ENCODE measurements at places on chromosomes 1 and 21. TPM values are rescaled to one million over a fixed set of nuclear protein-coding genes. Genes with fewer than 3 reads are reported as not detected.

- DNase-seq = no peak
These were observed 4.2 kb downstream of the FABP3 start for GRCh38 chr1:31368611-31369107.

DNA sequence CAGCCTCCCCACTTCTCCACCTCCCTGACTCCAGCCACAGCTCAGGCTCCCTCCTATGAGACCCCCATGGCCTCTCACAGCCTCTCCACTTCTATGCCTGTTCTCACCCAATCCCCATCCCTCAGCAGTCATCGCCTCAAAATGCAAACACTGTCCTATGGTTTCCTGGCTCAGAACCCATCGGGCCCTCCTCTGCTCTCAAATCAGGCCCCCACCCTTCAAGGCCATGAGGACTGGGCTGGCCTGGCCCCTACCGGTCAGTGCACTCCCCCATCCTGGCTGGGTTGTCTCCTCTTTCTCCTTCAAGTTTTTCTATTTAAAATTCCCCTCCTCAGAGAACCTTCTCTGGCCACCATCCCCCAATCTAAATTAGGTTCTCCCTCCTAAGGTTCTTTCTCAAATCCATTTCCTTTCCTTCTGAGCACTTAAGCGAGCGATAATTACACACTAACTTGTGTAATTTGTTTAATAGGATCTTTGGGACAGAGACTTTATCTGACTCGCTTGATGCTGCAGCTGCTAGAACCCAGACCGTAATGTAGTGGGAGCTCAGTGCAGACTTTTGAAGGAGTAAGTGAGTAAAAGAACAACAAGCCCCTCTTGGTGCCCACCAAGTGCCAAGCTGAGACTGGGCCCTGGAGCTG is 347.2 kb downstream of the MATN1 start:
- no peak for DNase-seq

- DNase-seq = no peak
These were observed 30.8 kb upstream of the TMEM125 start for GRCh38 chr1:43238991-43239469.

DNA sequence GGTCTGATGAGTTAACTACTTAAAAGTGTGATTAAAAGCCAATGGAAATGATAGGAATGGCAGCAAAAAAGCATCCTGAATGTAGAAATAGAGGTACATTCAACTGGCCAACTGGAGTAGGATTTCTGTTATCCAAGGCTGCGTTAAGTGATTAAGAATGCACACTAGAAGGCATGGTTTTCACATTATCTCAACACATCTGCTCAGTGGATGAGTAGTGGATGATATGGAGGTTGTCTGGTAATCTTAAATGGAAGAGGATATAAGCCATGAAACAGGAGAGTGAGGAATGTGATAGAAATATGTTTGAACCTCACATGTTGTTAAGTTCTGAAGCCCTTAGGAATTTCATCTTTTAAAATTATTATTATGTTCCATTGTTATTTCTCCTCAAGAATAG is 839.9 kb downstream of the USP25 start:
- DNase-seq = no peak

GRCh38 chr1:56644064-56644918 is 823 bp upstream of the PRKAA2 start:
- no peak for DNase-seq

DNA sequence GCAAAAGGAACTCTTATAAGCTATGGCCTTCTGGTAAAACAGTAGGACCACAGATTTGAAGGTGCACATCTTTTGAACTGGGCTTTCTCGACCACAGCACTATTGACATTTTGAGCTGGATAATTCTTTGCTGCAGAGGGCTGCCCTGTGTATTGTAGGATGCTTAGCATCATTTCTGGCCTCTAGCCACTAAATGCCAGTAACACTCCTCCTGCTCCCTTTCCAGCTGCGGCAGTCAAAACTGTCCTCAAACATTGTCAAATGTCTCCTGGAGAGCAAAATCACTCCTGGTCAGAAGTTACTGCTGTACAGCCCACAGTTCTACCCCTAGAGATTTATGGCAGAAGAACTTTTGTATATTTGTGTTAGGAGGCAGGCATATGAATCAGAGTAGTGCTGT is 836.7 kb downstream of the PLA2G4A start:
- no peak for DNase-seq

GRCh38 chr1:183139281-183139942 is 46.7 kb upstream of the LAMC2 start:
- DNase-seq = no peak

- DNase-seq = no peak
These were observed 12.9 kb downstream of the CAMK2N1 start for GRCh38 chr1:20472860-20473711.

GRCh38 chr1:66733348-66734017 is 18.8 kb upstream of the DYNLT5 start:
- DNase-seq = no peak

GRCh38 chr1:248611883-248612414 is 14.4 kb upstream of the OR2T10 start:
- DNase-seq = no peak

DNA sequence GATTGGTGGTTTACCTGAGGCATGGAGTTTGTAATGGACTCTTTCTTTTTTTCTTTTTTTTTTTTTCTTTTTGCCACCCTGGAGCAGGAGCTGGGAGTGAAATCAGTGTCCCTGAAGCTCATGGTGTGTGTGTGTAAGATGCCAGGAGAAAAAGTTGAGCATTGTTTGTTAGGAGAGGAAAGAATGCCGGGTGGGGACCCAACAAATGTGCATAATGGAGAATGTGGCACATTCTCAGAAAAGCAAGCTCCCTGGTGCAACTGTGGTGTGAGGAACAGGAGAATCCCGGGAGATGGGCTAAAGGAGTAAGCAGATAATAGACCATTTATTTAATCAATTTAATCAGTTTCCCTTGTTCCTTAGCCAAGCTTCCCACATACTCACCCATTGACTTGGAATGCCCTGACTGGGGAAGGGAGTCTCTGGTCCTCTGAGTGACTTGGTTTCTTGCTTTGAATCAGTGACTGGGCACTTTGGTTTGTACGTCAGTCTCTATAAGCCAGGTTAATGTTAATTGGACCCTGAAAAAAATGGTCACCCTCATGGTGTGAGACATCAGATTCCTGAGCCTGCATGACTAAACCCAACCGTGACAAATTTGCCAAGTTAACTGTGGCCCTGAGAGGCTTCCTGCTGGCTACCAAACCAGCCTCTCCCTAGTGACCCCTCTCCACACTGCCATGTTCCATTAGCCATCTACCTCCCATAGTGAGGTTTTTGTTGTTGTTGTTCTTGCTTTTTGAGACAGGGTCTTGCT is 43.9 kb upstream of the ITPKB start:
- DNase-seq = no peak

- DNase-seq = peak; percentile 96
These were observed 48.4 kb upstream of the CD34 start for GRCh38 chr1:207959141-207959825.

DNA sequence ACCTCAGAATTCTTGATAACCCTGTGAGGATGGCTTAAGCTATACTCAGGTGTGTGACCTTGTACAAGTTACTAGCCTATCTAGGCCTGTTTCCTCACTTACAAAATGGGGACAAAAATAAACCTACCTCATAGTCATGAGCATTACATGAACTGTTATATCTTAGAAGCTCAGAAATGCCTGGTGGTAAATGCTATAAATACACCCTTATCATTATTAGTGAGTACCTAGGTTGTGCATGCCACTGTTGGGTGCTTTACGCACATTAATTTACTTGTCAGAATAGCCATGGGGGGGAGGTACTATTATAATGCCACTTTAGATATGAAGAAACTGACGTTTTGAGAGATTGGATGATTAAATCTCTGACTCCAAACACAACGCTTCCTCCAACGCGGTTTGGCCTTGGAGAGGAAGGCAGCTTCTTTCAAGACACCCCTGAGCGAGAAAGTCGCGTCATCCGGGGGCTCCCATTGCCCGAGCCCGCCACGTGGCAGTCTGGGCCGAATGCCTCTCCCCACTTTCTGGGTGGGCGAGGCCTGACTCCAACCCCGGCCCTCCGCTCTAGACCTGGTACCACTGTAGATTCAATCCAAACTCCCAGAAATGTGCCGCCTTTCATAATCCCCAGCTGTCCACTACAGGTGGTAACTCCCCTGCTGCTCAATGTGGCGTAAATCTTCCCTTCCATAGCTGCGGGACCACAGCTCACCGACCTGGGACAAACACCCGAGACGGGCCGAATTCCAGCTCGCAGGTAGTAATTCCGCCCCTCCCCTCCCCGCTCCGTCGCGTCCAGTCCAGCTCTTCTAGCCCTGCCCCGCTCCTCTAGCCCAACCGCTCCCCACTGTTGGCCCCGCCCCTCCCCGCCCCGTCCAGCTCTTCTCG is 771 bp upstream of the RAD54L start:
- peak; percentile 80 for DNase-seq

DNA sequence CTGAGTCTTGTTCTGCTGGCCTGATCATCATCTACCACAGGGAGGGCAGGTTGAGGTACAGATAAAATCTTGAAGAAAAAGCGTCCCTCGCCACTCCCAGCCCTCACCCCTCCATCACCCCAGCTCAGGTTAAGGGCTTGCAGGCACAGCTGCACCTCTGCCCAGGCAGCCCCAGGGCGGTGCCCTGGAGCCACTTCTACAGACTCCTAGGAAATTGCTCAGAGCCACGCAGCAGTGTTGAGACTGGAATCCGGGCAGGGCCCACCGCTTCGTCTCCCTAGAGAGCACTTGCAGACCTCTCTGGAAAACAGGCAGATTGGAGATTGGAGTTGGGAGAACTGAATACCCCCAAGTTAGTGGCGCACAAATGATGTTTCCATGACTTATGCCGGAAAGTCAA is 35.3 kb downstream of the VN1R5 start:
- DNase-seq = no peak

- DNase-seq = no peak
These were observed 58.7 kb upstream of the APOBEC4 start for GRCh38 chr1:183711741-183712361.

DNA sequence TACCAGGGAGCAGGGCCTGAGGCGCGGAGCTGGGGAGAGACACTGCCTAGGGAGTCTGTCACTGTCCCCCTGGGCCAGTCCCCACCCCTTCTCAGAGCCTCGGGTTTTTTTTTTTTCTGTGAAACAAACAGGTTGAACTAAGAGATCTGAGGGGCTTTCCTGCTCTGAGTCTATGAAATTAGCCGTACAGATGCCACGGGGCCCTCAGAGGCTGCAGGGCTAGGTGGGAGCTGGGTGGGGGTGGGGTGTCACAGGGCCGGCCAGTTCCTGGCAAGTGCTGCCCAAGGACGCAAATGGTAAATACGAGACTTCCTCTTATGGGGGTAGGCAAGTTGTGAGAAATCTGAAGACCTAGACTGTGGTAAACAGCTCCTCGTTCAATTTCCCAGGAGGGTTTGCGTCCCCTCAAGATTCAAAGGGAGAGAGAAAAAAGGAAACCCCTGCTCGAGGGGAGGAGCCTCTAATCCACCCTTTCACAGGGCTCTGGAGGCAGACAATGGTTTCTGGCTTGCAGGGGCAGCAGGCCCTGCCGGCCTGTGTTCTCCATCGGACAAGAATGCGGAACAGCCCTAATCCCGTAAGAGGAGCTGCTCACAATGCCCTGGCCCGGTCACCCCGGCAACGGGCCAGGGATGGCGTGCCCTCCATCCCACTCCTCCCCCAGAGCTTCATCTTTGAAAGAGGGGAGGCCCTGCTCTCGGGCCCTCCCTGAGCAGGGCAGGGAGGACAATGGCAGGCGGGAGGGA is 7.8 kb downstream of the NUAK2 start:
- peak; percentile 80 for DNase-seq

GRCh38 chr1:236166041-236166440 is 23.7 kb downstream of the GPR137B start:
- DNase-seq = no peak

DNA sequence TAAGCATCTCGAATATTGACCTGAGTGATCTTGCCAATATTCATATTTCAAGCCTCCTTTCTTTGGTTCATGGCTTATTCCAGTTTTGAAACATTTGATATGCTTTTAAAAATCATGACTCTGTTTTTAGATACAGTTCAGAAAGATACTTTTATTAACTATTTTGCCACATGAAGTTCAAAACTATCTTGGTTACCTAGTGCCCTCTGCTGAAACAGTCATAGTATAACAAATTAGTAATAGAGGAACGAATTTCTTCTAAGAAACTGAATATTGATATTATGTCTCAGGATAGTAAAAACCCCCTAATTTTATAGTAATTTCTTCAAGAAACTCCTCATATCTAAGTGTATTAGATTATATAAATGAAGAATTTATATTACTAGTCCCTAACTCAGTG is 52.6 kb upstream of the RC3H1 start:
- no peak for DNase-seq

DNA sequence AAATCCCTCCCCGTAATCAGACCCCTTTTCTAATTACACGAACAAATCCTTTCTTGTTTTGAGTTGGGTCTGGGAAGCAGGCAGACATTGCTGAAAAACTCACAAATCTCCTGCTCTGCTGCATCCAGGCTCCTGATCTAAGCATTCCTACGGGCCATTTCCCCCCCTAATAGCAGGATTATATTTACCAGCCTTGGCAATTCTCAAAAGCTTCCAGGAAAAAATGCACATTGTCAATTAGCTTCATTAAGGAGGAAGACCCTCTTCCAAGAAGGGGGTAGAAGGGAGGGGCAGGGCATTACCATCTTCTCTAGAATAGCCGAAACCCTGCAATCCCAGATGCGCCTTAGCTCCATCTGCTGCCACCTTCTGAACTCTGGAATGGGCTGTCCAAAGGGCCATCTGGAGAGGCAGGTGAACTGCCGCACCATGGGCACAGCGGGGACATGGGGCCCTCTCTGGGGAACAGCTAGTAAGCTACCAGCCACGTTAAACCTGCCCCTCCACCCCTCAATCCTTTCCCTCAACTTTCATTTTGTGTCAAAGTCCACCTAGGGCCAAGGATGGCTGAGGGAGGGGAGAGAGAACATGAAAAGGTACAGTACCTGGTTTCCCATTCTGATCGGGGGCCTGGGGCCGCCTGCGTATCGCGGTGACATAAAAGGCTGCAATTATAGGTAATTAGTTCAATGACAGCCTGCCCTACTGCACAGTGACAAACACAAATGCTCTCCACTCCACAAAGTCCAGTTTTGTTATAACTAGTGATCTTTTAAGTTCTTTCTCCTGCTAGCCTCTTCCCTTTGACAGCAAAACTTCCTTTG is 56.8 kb downstream of the MRPL37 start:
- DNase-seq = no peak

CA14 gene
- total RNA-seq = not detected

TACSTD2 gene
- 4.6 TPM for total RNA-seq

PRAMEF18 gene
- total RNA-seq = not detected

DENND1B gene
- total RNA-seq = 20.5 TPM

ERICH3 gene
- total RNA-seq = 0.42 TPM

LMX1A gene
- not detected for total RNA-seq

WNT3A gene
- total RNA-seq = not detected

DEPDC1 gene
- not detected for total RNA-seq

CHRNB2 gene
- total RNA-seq = not detected

LYPD8 gene
- total RNA-seq = not detected

Data from aorta (tissue), 5 donors.